ENCODE measurements at places on chromosomes 16 and 17. TPM values are rescaled to one million over a fixed set of nuclear protein-coding genes. Genes with fewer than 3 reads are reported as not detected.

Gene EPX
- not detected for total RNA-seq

Gene SEPTIN12
- total RNA-seq: not detected

Gene CCL18
- 31.9 TPM for total RNA-seq

GRCh38 chr17:16044487-16044886, 44.9 kb downstream of the TTC19 start:
- H3K36me3 ChIP-seq: peaks cover 97% of the 10 kb centered on the region
- H3K4me3 ChIP-seq: no peak overlapping the region
- no peak overlapping the region for H3K27ac ChIP-seq

GRCh38 chr16:2288726-2289125, 20.8 kb upstream of the RNPS1 start:
- H3K27ac ChIP-seq: no peak overlapping the region
- no peaks in the 10 kb centered on the region for H3K4me1 ChIP-seq
- no peaks in the 10 kb centered on the region for H3K27me3 ChIP-seq
- no peak overlapping the region for H3K4me3 ChIP-seq

GRCh38 chr17:70034158-70034557, 40.9 kb upstream of the KCNJ16 start:
- H3K36me3 ChIP-seq: no peaks in the 10 kb centered on the region
- no peak overlapping the region for H3K4me3 ChIP-seq
- no peak overlapping the region for H3K27ac ChIP-seq
- no peak for DNase-seq
- H3K27me3 ChIP-seq: no peaks in the 10 kb centered on the region
- no peaks in the 10 kb centered on the region for H3K4me1 ChIP-seq

Gene ANKS4B
- not detected for total RNA-seq

GRCh38 chr17:62902531-62903220, 63.4 kb upstream of the TANC2 start:
- no peak overlapping the region for H3K4me3 ChIP-seq
- no peaks in the 10 kb centered on the region for H3K4me1 ChIP-seq
- no peaks in the 10 kb centered on the region for H3K36me3 ChIP-seq
- no peak for DNase-seq

Gene DRC3
- 3.3 TPM for total RNA-seq

Gene SLC25A39
- 76.8 TPM for total RNA-seq

GRCh38 chr17:70208825-70209555, 39.7 kb downstream of the KCNJ2 start:
- H3K4me1 ChIP-seq: no peaks in the 10 kb centered on the region
- H3K4me3 ChIP-seq: no peak overlapping the region
- H3K27ac ChIP-seq: no peak overlapping the region
- DNase-seq: no peak

- no peaks in the 10 kb centered on the region for H3K27me3 ChIP-seq
- no peak for DNase-seq
- H3K4me3 ChIP-seq: no peak overlapping the region
- no peaks in the 10 kb centered on the region for H3K36me3 ChIP-seq
- H3K4me1 ChIP-seq: no peaks in the 10 kb centered on the region
- no peak overlapping the region for H3K27ac ChIP-seq
These were observed 309.7 kb upstream of the DYNLRB2 start for GRCh38 chr16:80231121-80231520.

GRCh38 chr17:72515291-72516065, 394.7 kb downstream of the SOX9 start:
- no peak overlapping the region for H3K4me3 ChIP-seq
- no peak for DNase-seq
- no peak overlapping the region for H3K27ac ChIP-seq
- H3K4me1 ChIP-seq: peaks cover 5% of the 10 kb centered on the region
- no peaks in the 10 kb centered on the region for H3K36me3 ChIP-seq

DNA sequence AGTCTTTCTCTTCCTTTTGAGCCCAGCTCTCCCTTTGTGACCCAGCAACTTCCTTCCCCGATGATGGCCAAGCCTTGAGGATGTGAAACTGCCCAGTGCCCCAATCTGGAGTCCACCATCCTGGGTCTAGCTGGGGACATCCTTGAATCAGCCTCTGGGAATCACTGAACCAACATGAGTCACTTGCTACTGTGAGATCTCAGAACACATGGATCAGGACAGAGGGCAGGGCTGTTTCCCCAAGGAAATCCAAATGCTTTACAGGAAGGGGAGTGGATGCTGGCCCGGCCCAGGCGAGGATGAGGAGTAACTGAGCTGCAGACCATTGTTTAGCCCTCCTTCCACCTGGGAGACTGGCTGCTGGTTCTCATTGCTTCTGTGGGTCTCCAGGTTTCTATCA, 547.6 kb downstream of the WWOX start:
- no peaks in the 10 kb centered on the region for H3K36me3 ChIP-seq
- DNase-seq: no peak
- H3K4me3 ChIP-seq: no peak overlapping the region
- no peaks in the 10 kb centered on the region for H3K27me3 ChIP-seq
- peak overlapping the region; percentile 11 for H3K27ac ChIP-seq
- H3K4me1 ChIP-seq: no peaks in the 10 kb centered on the region

GRCh38 chr16:15548482-15548891, 94.5 kb downstream of the MARF1 start:
- no peaks in the 10 kb centered on the region for H3K36me3 ChIP-seq
- no peak overlapping the region for H3K27ac ChIP-seq
- DNase-seq: no peak
- no peak overlapping the region for H3K4me3 ChIP-seq
- H3K4me1 ChIP-seq: no peaks in the 10 kb centered on the region
- no peaks in the 10 kb centered on the region for H3K27me3 ChIP-seq
